ENCODE measurements at places on chromosomes 5 and 9. TPM values are rescaled to one million over a fixed set of nuclear protein-coding genes. Genes with fewer than 3 reads are reported as not detected.

DNA sequence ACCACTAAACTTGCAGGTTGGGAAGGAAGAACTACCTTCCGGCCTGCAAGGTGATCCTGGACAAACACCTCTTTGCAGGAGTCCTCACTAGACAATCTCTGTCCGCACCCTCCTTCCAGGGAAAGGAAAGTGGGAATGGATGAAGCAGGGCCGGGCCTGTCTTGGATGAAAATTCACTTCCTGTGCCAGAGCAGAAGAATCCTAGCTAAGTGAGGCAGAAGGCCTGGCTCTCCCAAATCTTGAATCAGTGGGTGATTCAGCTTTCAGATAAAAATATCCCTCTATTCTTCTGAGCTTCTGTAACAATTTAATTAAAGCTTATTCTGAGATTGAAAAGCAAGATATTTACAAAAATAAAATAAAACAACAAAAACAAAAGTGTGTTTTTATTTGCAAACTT is 281.9 kb upstream of the TLE4 start:
- DNase-seq, result no peak

DNA sequence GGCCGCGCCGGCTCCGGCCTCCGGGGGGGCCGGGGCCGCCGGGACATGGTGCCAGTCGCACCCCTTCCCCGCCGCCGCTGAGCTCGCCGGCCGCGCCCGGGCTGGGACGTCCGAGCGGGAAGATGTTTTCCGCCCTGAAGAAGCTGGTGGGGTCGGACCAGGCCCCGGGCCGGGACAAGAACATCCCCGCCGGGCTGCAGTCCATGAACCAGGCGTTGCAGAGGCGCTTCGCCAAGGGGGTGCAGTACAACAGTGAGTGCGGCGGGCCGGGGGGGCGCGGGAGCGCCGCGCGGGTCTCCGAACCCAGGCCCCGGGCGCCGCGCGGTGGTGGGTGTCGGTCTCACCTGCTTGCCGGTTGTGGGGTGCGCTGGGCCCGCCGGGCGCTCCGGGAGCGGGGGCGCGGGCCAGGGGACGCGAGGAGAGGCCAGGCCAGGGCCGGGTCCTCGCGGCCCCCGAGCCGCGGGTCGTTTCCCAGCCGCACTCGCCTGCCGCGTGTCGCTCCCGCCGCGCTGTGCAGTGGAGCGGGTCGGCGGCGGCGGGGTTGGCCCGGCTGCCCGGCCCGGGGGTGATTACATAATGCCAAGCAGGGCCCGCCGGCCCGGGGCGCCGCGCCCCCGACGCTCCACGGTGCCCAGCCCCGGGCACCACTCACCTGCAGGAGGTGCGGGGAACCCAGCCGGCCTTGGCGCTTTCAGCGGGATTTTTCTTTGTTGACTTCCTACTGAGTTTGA is 492 bp downstream of the RABL6 start:
- DNase-seq, result no peak

- DNase-seq, result no peak
Observed at GRCh38 chr9:15549611-15550010, 3.2 kb upstream of the CCDC171 start.

SLC31A2 gene
- 5.2 TPM for total RNA-seq

GRCh38 chr5:51987669-51988209 is 604.5 kb downstream of the ISL1 start:
- no peak for DNase-seq

GABBR2 gene
- total RNA-seq, result 7.3 TPM

GRCh38 chr9:87517732-87518131 is 20.1 kb downstream of the DAPK1 start:
- DNase-seq, result no peak

GRCh38 chr9:130421802-130422276 is 22.9 kb upstream of the ASS1 start:
- DNase-seq, result no peak

Measured in NCI-H460 (cell line).